ENCODE measurements at places on chromosomes 6 and 20.

DNA sequence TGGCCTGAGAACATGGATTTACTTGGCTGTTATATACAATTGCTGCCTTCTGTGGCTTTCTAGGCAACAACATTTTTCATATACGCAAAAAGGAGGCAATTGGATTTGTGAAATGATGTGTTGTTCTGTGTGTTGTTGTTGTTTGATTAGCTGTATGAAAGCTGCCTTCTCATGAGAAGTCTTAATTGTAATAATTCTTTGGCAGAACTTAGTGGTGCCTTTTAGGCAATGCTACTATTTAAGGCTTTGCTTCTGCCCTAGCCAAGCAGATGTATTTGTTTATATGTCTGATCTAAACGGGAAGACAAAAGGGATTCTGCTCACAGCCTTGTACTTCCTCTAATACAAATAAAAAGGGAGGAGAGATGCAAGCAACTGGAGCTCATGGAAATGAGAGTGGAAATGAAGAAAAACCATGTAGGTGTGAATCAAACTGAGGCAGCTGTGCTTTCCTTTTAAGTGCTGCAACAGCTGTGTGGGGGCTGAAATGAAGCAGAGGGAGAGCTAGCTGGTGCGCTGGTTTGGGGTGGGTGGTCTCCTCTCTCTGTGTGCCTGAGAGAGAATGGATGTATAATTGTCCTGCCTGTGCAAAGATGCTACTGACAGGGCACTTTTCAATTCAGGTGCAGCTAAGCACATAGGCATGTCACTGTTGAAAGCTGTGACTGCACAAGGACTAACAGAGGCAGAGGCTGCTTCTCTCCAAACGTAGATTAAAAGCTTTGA, 386.9 kb upstream of the MAN1A1 start:
- no peak for DNase-seq

GRCh38 chr6:55530931-55531330, 48.1 kb downstream of the HMGCLL1 start:
- DNase-seq = peak; percentile 15

DNA sequence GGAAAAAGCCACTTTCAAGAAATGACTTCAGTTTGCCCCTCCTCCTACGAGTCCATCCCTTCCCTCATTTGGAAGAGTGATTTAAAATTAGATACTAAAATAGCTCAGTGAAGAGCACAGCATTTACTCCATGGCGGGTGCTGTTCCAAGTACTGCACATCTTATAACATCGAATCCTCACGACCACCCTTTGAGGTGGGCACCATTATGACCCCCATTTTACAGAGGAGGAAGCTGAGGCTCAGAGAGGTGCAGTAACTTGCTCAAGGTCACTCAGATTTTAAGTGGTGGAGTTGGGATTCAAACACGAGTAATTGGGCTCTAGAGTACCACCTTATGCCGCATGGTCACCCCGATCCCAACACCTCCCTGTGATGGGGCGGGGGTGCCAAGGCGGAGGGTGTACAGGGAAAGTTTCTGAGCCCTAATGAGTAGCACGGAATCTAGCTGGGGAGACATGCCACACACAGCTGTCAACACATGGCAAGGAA, 25.5 kb downstream of the TTBK1 start:
- DNase-seq = no peak

DNA sequence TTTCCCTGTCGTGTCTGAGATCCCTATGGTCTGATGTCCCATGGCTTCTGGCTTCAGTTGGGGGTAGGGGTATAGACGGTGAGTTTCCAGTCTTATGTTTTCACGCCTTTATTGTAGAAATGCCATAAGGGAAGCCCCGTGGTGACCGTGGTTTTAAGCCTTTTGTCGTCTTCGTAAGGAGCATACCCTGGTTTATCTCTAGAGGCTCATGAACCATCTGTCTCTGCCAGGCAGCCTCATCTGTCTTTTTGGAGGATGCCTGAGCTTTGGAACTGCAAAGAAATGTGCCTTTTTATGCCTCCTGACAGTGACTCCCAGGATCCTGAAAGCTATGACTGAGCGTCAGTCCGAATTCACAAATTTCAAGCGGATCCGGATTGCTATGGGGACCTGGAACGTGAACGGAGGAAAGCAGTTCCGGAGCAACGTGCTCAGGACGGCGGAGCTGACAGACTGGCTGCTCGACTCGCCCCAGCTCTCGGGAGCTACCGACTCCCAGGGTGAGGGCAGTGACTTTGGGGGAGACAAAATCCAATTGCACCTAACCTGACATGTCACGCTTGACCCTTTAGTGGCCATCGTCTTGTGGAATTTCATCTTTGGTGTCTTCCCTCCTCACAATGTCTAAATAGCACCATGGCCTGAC, 84.6 kb downstream of the SYNJ2 start:
- no peak for DNase-seq

- no peak for DNase-seq
Measured at GRCh38 chr20:25339608-25340007, 51.0 kb downstream of the ABHD12 start.

GRCh38 chr20:62391165-62392076, 4.5 kb downstream of the RPS21 start:
- DNase-seq = no peak

DNA sequence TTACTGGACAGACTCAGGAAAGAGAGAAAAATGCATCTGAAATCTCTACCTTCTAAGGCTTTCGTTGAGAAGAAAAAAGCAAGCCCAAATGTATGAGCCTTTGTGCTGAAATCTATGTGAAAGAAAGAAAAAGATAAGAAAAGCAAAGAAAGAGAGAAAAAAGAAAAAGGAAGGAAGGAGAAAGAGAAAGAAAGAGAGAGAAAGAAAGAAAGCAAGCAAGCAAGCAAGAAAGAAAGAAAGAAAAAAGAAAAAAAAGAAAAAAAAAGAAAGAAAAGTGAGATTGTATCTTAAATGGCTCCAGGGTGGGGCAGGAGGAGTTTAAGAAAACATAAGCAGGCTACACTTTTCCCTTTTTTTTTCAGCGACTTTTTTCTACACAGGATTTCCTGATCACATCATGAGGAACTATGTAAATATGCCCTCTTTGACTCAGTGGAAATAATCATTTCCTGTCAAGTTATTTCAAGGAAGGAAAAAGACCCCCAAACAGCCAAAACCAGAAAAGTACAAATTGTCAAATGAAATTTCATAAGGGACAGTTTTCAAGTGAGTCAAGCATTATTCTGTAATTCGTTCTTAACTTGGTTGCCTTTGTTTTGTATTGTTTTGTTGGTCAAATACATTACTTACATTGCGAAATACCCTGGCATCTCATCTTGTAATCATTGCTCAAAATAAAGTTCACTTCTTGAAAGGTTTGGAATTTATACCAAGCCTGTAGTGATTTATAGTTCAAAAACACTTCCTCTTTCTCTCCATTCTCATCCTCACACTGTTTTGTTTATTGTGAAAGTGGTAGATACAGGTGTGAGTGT, 79.5 kb upstream of the RNF217 start:
- no peak for DNase-seq

DNA sequence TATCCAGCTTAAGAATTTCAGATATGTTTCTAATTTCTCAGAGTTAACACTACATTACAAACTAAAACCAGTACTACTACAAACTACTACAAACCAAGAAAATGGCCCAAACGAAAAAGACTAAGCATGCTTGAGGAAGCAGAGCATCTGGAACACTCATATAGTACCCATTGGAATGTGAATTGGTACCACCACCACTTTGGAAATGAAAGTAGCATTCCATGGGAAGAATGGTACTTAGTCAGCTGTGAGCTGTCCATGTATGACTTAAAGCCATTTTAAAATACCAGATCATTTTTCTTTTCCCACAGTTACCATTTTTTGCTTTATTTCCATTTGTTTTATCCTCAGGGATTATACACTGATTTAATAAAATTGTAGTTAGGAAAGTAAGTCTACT, 30.5 kb downstream of the FBXO9 start:
- no peak for DNase-seq

DNA sequence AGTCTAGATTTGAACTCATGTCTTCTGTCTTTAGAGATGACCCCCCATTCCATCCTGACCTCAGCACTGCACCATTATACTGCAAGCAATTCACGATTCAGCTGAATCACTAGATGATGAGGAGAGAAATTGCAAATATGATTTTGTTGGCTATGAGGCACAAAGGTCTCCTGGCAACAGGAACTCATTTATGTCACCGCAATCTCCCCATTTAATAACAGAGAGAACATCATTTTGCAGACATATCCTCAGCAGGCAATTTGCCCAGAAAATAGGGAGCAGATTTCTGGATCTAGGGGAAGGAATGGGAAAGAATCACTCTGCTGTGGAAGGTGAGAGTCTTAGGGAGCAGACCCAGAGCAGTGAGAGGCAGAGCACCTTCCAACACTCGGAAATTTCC, 303.0 kb downstream of the PAX1 start:
- DNase-seq = peak; percentile 38

GRCh38 chr6:42777126-42777822, 4.6 kb upstream of the BICRAL start:
- DNase-seq = no peak

DNA sequence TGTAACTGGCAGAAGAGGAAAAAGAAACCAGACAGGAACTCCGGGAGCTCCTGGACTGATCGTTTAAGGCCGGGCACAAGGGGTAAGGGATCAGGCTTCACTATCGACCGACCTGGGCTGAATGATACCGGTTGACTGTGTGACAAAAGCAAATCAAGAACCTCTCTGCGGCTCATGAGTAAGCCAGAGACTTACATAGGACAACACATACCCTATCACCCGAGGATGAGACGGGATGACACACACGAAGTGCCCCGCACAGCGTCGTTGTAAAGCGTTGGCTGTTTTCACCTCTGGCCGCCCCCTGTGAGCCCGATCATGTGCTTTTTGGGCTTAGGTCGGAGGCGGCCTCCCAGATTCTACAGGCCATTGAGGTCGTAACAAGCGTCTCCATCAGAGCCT, 695 bp upstream of the TGIF2 start:
- no peak for DNase-seq
